ENCODE measurements at places on chromosomes 3 and 15. TPM values are rescaled to one million over a fixed set of nuclear protein-coding genes. Genes with fewer than 3 reads are reported as not detected.

SLC33A1 gene
- 36.6 TPM for total RNA-seq

HIGD2B gene
- total RNA-seq, result not detected

GNB4 gene
- total RNA-seq, result 133 TPM

CERS3 gene
- total RNA-seq, result 0.28 TPM

THRB gene
- 10.5 TPM for total RNA-seq

MME gene
- 7.5 TPM for total RNA-seq

- no peak for DNase-seq
Observed at GRCh38 chr3:87624860-87625259, 348.5 kb upstream of the POU1F1 start.

GRCh38 chr15:87661454-87662355 lies 594.8 kb downstream of the NTRK3 start:
- DNase-seq, result no peak

- peak; percentile 19 for DNase-seq
Observed at GRCh38 chr15:53716909-53717876, 42.3 kb downstream of the WDR72 start.

DNA sequence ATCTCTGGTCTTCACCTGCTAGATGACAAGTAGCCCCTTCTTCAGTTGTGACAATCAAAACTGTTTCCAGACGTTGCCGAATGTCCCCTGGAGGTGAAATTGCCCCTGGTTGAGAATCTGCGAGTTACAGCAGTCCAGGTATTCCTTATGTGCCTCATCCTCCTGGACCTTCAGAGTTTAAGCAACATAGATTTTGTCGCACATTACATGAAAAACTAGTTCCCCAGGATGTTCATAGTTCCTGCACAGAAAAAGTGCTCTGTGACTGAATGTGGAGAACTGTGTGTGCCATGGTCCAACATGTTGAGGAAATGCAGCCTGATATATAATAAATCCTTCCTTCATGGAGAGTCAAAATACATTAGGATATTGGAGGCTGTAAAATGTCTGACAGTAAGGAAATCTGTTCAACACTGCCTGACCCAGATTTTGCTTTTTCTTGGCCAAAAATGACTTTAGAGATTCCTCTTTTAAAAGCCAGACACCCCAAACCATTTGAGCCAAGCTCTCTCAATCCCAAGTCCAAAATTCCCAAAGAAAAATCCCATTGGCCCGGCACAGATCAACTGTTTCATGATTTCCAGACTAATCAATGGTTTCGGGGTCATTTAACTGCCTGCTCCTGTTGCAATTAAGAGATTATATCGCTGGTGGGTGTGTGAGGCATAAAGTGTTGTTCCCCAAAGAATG lies 20.4 kb upstream of the SHC4 start:
- no peak for DNase-seq

DNA sequence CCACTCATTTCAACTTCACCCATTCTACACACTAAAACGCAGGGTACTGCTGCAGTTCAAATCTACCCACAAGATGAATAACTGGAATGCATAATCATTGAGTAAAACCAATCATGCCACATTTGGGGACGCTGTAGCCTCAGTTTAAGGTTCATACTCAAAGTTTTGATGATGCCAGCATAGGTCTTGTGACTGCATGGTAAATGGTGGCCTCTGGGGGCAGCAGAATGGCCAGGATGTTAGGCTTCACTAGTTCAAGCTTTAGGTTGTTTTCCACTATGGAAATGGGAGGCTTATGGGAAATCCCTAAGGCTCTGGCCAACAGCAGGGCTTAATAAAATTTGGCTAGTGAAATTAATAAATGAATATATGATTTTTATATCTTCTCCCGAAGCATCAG lies 104.3 kb upstream of the TSC22D2 start:
- DNase-seq, result no peak

Measured in spinal cord (tissue), 10 donors.